ENCODE measurements at places on chromosomes 5 and 9.

DNA sequence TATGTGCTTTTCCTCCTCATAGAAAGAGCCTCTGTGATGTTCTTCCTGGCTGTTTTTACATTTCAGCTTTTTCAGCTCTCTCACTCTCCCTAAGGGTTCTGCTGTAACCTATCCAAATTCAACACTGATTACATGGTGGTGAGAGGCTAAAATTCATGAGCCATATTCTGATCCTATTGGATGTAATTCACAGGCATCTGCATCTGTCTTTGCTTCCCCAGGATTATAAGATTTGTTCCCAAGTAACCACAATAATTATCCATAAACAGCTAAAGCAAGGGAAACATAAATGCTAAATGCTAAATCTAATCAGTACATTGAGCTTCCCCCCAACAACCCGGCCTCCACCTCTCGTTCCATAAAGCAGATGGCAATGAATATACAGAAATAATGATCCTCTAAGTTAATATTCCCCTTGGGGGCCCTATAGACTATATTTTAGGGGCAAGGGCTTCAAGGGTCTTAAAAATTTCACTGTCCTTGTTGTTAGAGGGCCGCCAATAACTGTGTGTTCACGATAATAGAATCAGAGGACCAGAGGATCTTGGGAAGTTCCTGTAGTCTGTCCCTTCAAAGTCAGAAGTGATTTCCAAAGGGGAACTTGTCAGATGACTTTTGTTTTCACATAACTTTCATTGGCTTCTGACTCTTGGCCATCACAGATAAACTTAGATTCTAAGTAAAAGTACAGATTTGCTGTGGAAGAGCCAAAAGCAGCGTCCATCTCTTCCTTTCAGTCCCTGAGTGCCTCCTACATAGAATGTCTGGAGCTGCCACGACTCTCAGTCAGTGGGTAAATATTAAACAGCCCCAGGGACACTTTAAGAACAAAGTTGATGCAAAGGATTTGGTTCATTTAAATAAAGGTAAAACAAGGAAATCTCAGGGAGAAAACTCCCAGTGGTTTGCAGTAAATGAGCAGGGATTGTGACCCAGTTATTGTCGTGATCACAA is 125.6 kb downstream of the ALDH1A1 start:
- DNase-seq, result no peak

- DNase-seq, result peak; percentile 78
Measured at GRCh38 chr9:137672907-137673791, 54.3 kb downstream of the EHMT1 start.

GRCh38 chr5:181187500-181188213 is 17.3 kb downstream of the TRIM7 start:
- peak; percentile 86 for DNase-seq

- no peak for DNase-seq
Measured at GRCh38 chr9:112020680-112021596, 124.3 kb downstream of the UGCG start.

- no peak for DNase-seq
Measured at GRCh38 chr5:39115644-39116343, 41.6 kb upstream of the RICTOR start.

GRCh38 chr5:40842351-40842750 is 1.2 kb downstream of the CARD6 start:
- no peak for DNase-seq

DNA sequence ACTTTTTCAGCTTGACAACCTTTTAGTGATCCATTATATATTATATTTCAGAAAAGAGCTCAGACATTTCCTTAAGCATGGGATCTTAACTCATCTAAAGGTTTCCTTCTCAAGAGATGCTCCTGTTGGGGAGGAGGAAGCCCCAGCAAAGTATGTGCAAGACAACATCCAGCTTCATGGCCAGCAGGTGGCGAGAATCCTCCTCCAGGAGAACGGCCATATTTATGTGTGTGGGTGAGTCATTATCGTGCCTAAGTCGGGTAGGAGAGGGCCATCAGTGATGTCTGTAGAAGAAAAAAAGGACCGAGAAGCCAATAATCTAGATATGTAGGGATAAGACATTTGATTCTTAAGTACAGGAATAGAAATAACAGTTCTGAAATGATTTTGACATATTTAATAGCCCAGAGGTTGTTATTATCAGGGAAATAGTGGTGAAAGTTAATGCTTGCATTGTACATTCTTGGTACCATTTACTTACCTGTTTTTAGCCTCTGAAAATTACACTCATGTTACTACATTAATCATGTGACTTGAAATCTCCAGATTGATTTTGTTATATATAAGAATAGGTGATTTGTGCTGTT is 28.2 kb downstream of the MTRR start:
- peak; percentile 71 for DNase-seq

DNA sequence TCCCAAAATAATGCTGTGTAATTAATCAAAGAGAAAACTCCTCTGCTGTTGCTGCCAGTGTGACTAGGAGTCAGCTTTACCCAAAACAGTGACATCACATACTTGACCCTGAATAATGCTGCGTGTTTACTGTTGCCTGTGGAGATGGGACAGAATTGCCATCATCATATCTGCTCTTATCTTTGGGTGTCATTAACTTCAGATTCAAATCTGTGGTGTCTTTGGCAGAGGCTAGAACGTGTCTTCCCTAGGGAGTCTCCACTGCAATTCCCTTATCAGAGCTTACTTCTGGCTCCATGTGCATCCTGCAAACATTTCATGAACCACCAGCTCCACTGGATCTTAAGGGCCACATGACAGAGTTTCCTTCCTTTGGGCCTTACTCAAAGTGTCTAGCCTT is 88.9 kb upstream of the MRPS30 start:
- no peak for DNase-seq

GRCh38 chr9:35495984-35496383 is 6.1 kb downstream of the RUSC2 start:
- DNase-seq, result no peak

GRCh38 chr5:114265432-114266060 is 96.3 kb upstream of the KCNN2 start:
- DNase-seq, result no peak

GRCh38 chr5:171606414-171607024 is 179.1 kb upstream of the SMIM23 start:
- peak; percentile 19 for DNase-seq

- DNase-seq, result no peak
Measured at GRCh38 chr5:54653956-54654614, 136.5 kb downstream of the SNX18 start.

- DNase-seq, result no peak
Measured at GRCh38 chr9:87894998-87895625, 12.4 kb downstream of the SPATA31E1 start.

DNA sequence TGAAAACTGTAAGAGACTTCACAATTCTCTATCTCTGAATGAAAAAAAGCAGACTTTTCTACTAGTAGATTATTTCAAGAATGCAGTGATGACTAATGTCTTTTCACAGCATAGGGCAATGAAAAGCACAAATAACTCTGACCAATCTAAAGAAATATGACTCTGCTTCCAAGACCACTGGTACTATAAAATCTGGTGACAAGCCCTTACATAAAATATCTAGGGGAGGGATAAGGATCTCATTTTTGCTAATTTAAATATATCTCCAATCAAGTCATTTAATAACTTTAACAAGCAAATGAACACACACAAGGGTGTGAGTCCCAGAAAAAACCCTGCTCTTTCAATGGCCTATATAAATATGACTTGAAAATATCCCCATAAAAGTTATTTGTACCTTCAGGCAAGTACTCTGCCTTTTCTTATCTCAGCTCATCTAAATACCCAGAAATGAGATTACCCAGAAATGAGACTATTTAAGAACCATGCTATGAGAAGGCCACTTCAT is 105.2 kb downstream of the GNAQ start:
- DNase-seq, result peak; percentile 53

DNA sequence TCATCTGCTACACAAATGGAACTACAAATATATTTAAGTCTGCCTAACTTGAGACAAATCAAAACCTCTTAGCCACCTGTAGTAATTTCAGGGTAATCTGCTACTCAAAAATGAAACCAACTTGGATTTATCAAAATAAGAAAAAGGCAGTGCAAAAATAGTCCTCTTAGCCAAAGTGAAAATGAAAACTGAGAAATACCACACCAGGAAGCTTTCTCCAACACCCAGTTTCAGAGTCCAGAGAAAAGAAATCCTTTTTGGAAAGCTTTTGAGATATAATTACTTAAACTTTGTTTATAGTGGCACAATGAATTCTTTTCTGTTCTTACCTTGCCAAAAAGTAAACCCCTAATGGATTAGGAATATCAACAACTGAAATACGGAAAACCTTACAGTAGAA is 990.4 kb downstream of the EFNA5 start:
- no peak for DNase-seq

- DNase-seq, result no peak
Measured at GRCh38 chr9:20466328-20467008, 155.8 kb downstream of the MLLT3 start.
